ENCODE measurements at places on chromosomes 2 and 18. TPM values are rescaled to one million over a fixed set of nuclear protein-coding genes. Genes with fewer than 3 reads are reported as not detected.

DNA sequence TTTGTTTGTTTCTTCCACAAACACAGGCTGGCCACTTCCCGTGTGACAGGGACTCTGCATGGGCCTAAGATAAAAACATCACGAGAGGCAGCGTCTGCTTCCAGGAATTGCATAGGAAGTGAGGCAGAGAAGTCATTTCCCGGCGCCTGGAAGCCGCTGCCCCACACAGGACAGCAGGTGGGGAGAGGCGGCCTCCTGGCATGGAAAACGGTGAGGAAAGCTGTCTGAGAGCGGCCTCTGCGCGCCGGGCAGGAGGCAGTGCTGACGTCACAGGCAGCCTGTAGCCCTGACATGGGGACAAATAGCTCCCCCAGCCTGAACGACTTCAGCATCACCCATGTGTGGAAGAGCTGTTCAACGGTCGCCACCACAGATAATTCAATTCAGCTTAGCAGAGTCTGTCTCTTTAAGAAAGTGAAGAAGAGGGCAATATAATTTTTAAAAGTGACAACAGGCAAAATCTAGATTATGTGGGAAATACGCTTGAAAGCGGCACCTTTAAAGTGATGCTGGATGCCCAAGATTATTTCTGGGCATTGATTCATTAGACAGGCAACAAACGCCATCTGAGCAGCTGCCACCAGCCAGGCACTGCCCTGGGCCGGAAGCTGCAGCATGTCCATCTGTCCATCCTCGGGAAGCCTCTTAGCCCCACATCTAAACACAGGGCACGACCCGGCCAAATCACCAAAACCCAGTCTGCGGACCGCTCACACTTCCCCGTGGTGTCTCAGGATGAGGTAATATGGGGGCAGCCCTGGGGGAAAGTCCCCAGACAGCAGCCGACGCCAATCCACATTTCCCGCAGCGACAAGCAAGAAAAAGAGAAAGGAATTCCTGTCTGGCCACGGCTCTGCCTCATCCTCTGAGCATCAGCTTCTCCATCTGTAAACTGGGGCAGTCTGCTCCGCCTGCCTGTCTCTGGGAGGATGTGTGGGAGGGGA lies 138.9 kb downstream of the PXDN start:
- no peak for DNase-seq

RAMP1 gene
- total RNA-seq = 0.62 TPM

SLC8A1 gene
- total RNA-seq = 0.99 TPM

POTEJ gene
- total RNA-seq = not detected
